ENCODE measurements at places on chromosomes 6 and 20.

GRCh38 chr6:154388803-154389202, 32.2 kb upstream of the IPCEF1 start:
- DNase-seq: no peak

DNA sequence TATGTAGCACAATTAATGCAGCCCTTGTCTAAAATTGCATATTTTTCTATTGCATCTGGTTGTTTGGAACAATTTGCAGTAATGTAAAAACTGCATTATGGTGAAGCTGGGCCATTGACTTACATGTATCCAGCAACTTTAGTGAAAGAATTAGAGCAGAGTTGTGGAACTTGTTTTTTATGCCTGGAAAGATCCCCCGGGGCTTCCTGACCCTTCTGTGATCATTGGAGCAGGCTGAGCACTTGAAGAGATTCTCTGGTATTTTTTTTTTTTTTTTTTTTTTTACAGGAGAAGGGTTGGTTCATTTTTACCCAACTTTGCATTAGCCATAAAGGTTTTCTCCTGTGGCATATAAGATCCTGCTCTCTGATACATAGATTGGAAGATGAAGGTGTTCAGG, 45.0 kb downstream of the LIN28B start:
- DNase-seq: no peak

DNA sequence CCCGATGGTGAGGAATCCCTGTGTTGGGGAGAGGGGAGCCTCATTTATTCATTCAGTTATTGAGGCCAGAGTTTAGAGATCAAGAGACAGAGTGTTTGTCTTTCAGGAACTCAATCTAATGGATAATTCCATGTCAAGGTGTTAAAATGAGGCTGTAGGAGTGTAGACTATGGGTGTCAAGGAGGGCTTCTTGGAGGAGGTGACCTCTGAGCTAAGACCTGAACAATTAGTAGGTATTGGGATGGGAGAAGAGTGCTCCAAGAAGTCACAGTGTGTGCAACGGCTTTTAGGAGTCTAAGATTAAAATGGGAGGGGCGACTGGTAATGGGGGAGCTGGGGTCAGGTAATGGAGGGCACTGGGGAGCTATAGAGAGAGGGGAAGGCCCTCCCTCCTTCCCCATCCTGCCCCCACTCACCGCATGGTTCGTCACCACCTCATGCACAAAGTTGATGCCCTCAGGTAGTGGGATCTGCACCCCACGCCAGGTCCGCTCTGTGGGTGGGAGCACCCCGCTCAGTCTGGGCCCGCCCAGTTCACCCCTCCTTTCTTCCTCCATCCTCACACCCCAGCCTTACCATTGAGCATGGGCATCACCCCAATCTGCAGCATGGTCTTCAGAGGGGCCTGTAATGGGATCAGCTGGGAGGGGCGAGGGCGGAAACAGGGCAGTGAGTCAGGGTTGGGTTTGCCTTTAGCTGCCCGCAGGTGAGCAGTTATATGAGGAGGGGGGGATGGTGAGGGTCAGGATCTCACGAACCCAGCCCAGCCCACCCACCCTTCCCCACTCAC, 8.1 kb downstream of the CTSA start:
- DNase-seq: no peak

DNA sequence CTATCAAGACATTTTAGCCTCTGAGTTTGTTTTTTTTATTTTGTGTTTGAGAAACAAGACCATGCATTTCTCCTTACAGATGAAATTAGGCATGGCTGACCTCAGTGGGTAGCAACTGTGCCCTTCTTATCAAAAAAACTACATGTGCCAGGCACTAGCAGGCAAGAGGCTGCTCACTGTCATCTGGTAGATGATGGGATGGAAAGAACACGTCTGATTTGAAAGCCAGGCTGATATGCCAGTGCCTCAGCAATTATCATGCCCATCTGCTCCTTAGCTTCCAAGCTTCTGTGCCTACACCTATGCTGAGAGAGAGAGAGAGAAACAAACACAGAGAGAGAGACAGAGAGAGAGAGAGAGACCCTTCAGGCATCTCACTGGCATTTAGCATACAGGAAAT, 149.9 kb downstream of the C6orf118 start:
- no peak for DNase-seq

DNA sequence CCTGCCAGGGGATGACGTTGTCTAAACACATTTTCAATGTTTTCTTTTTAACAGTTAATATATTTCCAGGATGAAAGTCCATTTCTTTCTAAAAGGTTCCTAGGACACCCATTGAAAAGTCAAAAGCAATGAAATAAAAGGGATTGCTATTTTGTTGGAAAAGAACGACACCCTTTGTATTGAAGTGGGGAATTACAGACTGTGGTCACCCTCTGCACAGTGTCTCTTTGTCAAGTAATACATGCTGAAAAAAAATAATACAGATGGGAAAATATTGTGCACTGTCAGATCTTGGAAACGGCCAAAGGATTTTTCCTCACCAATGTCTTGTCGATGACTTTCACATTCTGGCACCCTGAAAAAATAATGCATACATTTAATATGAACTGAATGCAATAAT, 56.9 kb downstream of the HAO1 start:
- no peak for DNase-seq

DNA sequence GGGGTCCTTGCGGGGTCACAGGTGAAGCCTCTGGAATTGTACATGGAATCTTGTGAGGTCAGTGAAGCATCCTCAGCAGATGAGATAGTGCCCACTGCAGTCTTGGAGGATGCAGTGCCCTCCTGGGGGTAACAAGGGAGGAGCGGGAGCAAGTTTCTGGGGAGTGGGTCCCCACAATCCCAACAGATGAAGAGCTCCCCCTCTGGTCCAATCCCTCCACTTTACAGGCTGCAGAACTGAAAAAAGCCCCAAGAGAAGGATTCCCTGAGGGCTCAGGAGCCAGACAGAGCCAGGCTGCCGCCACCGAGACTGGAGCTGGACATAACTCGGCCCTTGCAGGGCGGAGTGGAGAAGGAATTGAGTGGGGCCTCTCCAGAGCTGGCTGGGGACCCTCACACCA, 52.4 kb downstream of the TTI1 start:
- DNase-seq: no peak

GRCh38 chr20:52103913-52104545, 87.5 kb downstream of the ZFP64 start:
- no peak for DNase-seq

GRCh38 chr6:100693249-100693927, 187.7 kb downstream of the ASCC3 start:
- no peak for DNase-seq

DNA sequence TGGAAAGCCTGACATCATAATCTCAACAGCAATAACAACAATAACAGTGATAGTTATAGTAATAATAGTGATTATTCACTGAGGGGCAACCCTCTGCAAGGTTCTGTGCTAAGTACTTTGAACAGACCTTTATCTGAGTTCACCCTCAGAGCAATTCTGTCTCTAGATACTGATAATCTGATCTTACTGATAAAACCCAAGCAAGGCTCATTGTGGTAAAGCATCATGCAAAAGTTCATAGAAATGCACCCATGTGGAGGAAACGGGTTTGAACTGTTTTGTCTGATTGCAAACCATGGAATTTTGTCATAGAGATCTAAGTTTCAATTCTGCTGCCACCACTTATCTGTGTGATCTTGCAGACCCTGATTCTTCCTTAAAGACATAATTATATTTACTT, 1.3 kb upstream of the KIAA0408 start:
- DNase-seq: no peak

- DNase-seq: no peak
Measured at GRCh38 chr6:133757335-133757734, 131.6 kb upstream of the TCF21 start.

All from NCI-H146 (cell line).